NCI-H524 (cell line): ENCODE measurements at places on chromosomes 6 and 20.
A peak's percentile ranks its signal among the peaks of the same experiment; 100 is the strongest.

DNA sequence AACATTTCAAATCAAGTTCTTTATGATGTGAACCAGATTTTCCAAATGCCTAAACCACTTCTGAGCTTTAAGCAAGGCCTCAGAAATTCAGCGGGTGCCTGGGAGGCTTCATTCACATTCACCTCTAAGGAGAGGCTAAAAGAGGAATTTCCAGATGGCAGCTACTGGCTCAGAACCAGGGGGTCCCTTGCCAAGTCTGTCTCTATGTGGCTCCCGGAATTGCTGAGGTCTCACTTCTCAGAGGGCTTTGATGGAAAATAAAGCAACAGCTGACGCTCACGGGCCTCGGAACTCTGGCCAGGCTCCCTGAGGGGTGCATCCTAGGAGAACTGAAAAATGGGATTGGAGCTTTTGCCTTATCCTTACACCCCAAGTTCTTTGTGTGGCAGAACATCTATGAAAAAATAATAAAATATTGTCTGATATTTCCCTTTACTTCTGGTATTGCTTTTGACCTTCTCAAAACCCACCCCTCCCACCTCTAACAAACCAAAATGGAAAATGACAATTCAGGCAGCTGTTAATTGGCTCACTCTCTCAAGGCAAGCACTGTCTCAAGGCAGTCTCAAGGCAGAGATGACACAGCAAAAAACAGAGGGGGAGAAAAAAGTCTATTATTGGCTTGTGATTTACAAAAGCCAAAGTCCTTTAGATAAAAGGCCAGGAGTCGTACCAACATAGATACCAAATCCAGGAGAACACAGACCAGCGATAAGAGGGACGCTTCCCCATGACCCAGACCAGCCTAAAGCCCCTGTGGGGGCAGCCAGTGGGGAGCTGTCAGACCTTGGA lies 21.8 kb upstream of the LRRN4 start:
- DNase-seq, result no peak

- no peak for DNase-seq
These were observed 15.3 kb downstream of the IL17A start for GRCh38 chr6:52201493-52201892.

DNA sequence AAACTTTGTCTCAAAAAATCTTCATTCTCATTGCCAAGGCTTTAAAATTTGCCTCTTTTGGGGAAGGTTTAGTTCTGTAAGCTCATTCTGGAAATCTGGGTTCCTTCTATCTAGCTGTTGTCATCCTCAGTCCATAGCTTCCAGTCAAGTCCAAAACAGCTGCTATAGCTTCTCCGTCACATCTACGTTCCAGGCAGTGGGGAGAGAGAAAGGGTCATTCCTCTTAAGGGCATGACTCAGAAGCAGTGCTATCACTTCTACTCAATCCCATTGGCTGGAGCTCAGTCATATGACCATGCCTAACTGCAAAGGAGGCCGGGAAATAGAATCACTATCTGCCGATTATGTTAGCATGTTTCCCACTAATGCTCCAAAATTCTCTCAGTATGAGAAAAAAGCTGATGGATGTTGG lies 141.4 kb upstream of the PTPN1 start:
- no peak for DNase-seq

- no peak for DNase-seq
These were observed 16.0 kb downstream of the PDE10A start for GRCh38 chr6:165647041-165647440.

- no peak for DNase-seq
These were observed 68.9 kb downstream of the TULP4 start for GRCh38 chr6:158381214-158381613.

DNA sequence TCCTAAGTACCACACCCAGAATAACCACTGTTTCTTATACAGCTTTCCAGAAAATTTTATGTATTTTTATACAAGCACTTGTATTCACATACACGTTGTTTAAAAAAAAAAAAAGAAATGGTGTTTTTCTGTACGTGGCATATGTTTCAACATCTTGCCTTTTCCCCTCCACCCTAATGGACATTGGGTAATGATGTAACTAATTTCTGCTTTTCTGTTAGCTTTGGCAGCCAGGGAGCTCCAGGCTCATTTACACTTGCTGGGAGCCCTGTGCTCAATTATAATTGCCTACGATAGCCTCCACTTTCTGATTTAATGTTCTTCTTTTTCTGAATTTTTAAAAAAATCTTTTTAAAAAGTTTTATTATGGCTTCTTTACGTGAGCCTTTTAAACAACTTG lies 352.4 kb downstream of the UTRN start:
- DNase-seq, result no peak

DNA sequence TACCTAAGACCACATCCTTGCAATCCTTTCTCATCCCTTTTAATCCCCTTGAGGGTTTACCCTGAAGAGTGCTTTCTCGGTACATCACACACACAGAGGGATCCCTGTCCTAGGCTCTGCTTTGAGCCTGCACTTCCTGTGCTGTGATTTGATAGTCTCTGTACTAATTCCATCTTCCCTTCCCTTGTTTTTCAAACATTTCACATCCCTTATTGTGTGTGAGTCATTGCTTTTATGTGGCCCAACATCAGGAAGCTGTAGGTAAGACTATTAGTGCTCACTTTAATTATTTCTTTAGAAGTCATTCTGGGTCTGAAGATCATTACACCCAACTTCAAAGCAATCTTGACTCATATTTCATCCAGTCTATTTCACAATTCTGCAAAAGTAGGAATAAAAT lies 57.2 kb upstream of the ANKEF1 start:
- DNase-seq, result no peak

GRCh38 chr6:168130168-168130696 lies 51.2 kb upstream of the FRMD1 start:
- DNase-seq, result no peak

DNA sequence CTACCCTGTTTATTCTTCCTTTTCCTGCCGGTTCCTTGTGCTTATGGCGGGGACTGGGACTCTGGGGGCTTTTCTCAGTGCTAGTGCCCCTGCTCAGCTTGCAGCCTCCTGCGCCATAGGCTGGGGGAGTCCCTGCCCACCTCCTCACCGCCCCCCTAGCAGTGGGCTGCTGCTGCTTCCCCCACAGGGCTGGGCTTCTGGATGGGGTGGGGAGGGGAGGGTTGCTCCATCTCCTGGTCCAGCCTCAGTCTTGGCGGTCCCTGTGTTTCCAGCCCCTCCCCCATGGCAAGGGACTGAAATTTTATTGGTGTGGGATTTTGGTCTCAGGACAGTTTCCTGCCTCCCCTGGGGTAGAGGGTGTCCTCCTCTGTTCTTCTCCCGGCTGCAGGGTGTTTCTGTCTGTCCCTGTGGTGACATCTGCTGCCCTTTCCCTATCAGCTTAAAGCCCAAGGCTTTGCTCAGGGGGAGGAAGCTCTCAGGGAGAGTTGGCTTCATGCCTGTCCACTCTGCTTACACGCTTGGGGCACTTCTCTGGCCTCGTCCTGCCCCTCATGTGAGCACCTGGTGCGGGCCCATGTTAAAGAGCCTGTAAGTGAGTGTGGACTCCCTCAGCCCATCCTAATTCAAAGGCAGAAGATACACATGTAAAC lies 100.6 kb downstream of the HIVEP1 start:
- DNase-seq, result no peak

DNA sequence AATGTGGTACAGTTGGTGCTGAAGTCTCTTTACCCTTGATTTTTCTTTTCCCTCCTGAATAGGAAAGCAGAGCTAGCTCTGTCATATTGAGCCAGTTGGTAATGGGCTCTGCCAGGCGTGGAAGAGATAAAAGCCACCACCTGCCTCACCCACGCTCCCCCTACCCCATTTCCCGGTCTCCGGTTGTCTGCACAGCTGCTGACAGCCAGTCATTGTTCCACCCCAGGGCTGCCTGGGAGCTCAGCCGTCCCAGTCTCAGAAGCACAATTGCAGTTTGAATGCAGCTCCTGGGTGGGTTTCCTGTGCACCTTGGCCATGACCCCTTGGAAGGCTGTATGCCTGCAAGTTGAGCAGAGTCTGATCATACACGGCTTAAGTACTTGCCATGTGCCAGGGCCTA lies 675.2 kb upstream of the FLRT3 start:
- DNase-seq, result no peak

GRCh38 chr6:116396441-116396840 lies 25.7 kb downstream of the DSE start:
- no peak for DNase-seq

DNA sequence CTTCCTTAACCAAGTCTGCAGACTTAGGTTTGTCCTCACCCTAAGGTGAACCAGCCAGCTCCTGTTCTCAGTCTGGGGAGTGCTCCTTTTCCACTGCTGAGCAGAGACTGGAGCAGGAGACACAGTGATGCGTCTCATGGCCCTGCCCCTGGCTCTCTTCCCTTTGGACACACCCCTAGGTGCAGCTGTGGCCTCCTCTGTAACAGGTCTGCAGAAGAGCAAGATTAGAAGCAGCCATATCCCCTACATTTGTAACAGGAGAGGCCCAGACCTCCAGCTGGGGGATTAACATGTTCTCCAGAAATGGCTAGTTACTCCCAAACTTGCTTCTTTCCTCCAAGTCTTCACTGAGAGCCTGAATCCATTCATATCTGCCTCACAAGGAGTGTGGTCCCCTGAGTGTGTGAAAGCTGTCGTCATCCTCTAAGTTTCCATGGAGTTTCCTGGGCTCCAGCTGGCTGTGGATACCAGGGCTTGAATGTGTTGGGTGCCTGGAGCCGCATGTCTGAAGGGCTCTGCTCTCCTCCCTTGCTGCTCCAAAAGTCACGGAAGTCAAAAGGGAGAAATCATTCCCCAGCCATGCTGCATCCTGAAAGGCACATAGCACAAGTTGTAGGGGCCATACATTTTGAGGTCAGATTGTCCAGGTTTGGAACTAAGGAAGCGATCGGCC lies 57.7 kb downstream of the PPP1R14C start:
- DNase-seq, result peak; percentile 63

GRCh38 chr6:169886631-169887227 lies 135.3 kb downstream of the ERMARD start:
- DNase-seq, result no peak

DNA sequence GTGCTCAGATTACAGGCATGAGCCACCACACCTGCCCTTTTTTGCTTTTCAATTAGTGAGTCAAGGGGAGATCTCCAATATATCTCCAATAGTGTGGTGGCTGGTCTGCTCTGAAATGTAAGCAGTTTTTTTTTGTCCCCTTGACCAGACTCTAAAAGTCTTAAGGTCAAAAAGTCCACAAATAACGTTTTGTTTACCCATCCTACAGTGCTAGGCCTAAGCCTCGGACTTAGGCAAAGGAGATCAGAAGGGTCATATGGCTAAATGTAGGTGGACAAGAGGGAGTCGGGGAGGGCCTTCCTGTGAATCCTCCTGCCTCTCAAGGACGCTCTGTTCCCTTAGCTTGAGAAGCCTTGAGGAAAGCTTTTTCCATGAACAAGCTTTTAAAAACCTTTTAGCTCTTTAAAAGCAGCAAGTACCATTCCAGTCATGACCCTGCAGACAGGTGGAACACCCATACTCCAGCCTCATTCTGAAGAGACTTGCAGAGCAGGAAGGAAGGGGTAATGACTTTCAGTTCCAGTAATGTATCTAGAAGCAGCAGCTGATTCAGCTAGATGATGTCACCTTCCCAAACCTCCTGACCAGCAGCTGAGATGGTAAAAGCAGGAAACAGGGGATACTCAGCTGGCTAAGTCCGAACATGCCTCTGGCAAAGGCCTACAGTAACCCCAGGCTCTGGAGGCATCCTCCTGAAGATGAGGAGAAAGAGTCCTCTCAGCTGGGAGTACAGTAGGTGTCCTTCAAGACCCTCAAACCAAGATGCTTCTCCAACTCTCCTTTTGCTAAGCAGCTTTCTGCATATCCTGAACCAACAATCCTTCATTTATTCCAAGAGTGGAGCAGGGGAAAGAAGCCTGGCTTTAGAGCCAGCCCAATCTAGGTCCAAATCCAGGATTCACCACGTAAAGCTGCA lies 23.6 kb downstream of the BCL2L1 start:
- no peak for DNase-seq

DNA sequence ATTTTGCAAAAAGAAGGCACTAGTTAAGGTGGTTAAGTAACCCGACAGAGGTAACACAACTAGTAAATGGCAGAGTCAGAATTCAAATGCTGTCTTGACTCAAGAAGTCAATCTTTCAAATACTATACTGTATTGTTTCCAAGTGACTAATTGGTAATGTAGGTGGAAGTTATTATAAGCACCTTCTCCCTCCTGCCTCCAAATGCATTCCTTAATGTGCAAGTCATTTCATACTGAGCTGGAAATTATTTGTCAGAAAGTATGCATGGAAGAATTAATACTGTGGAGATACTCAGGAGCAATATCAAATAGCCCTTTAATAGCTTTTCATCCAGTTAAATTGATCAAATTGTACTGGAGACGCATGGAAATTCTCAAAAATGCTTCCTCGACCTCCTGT lies 579.1 kb downstream of the DOK5 start:
- DNase-seq, result no peak
